ENCODE measurements at places on chromosomes 3 and 15.

DNA sequence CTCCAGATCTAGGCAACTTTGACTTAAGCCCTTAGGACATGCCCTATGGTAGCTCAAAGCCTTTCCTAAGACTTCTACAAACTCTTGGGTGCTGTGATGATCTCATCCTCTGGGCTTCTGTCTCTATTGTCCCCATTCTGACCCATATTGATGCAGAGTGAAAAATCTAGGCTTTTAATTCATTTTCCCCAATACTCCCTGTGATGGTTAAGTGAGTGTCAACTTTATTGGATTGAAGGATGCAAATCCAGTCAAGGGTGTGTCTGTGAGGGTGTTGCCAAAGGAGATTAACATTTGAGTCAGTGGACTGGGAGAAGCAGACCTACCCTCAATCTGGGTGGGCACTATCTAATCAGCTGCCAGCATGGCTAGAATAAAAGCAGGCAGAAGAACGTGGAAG lies 97.3 kb upstream of the NUDT16 start:
- DNase-seq, result no peak

DNA sequence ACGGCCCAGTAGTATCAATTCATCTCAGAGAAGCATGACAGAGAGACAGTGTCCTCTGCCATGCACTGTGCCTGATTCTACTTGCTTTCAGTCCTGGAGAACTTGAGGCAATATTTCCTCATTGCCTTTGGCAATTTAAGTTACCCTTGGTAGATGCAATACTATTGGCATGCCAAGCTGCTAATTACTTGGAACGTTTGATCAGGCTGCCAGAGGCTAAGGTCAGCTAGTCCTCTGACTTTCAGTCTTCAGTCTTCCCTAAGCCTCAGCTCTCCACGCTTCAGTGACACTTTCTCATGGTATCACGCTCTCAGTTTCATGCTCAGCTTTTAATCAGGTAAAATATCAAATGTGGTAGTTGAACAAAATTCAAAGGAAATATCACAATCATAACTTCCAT lies 13.1 kb upstream of the OSBPL11 start:
- no peak for DNase-seq

DNA sequence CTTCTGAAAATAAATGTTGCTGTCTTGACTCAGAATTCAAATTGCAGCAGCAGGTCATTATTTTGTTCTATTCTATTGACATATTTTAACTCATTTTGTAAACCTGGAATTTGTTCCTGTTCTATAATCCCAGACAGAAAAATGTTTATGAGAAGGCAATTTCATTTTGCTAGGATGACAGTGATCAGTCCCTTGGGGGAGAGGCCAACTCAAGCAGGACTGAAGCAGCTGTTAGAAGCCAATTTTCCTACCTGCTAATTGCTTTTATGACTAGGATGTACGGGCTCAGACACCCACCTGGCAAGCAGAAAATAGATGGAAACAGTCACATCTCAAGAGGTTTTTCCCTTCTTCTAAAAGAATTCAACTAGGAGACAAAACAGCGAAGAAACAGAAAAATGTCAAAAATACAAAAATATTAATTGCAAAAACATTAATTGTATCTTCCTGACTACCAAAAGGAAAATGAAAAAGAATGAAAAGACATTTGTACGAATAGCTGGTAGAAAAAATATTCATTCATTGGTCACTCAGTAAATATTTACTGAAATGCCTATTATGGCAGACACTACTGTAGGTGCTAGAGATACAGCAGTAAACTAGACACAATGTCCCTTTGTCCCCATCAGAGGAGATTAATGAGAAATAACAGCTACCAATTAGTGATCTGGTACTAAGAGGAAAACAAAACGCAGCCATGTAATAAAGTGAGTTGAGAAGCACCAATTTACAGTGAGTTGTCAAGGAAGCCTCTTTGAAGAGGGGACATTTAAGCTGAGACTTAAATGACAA lies 73.5 kb downstream of the PEAK1 start:
- DNase-seq, result no peak

DNA sequence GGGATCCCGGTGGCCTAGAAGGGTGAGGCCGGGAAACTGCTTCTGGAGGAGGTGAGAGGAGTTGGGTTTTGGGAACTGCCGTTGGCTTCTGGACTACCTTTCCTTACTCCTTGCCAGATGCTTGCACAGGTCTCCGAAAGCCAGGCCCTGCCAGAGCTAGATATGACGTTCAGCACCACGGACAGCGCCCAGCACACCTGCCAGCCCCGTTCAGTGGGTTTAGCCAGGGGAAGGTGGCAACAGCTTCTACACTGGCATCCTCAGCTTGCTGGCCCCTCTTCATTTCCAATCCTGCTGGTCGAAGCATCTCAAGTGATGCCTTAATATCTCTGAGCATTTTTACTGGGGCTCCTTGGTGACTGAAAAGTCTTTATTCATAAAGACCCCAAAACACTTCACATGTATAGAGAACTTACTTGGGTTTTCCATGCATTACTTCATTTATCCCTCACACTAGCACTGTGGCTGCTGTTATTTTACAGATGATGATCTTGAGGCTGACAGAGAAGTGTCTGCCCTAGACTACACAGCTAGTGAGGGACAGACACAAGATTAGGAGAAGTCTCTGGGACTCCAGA lies 21.9 kb downstream of the HCN4 start:
- DNase-seq, result no peak

DNA sequence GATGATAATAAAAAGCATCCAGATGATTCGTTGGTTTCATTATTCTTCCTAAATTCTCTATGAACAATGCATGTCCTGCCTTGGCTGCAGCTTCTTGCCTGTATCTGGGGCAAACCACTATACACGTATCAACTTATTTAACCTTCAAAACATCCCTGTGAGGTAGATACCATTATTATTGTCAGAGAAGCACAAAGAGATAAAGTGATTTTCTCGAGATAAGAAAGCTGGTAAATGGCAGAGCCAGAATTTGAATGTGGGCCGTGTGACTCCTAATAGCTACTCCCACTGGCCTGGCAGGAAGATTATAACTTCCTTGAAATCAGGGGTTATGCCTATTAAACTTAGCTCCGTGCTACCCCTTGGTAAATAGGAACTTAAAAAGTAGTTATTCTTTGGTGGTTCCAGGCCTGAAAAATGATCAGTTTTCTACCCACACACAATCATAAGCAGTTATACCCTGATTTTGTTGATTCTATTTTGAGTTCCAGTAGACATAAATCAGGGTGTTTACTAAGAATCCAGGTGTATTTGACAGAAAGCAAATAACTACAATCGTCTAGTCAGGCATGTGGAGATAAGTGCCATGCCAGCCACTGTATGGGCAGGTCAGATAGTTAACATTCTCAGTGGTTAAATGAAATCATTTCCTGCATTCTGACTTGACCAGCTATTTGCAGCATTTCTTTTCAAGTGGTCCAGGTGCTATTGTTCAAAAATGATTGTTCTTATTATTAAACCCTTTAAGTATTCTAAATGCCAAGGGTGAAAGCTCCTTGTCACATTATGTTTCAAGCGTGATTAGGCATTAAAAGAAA lies 99.2 kb upstream of the LRRN1 start:
- DNase-seq, result no peak

GRCh38 chr15:80151576-80151975 lies 1.2 kb upstream of the FAH start:
- no peak for DNase-seq

DNA sequence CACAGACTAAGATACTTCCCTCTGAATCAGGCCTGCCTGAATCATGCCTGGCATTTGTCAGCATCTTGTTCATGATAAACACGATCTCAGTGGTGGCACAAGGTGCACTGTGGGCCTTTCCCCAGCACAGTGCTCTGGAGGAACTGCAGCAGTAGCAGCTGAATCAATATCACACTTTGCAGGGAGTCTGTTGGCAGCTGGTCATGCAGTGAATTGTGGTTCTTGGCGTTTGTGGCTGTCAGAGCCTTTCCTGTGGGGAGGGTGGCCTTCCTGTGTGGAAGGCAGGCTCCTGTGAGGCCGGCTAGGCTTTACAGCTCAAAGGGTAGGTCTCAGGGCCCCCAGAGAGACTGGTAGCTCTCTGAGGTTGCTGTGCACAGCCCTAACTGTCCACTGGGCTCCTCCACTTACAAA lies 54.4 kb upstream of the TLE3 start:
- DNase-seq, result no peak

GRCh38 chr3:122892118-122892960 lies 97.5 kb downstream of the SLC49A4 start:
- DNase-seq, result no peak

DNA sequence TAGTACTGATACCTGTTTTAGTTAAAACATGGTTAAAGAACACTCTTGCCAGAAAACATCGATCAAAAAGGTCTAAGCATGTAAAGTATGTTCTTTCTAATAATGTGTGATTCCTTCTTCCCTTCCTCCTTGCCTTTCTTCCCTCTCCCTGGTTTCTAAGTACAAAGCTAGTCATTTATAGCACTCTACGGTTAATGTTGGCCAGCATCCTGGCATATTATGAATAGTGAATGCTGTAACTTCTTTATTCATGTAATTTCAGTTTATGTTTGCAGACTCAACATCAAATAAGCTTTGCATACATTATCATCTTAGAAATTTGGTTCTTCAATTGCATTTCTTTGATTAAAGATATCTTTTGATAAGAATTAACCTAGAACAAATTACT lies 27.1 kb downstream of the P2RY12 start:
- DNase-seq, result no peak

DNA sequence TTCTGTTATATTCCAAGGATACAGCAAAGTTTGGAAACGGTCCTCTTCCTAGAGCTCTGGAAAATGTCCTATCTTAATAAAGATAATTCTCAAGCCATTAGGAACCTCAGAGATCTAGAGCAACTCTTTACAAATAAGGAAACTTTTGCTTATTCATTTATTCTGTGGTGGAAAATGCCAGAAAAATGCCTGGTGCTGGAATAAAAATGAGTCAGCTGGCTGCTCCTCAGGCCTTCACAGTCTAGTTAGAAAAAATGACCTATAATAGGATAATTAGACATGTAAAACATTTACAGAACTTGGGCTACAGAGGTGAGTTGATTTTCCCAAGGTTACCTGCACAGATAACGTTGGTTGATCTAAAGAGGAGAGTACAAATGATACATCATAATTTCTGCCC lies 372.5 kb downstream of the NLGN1 start:
- no peak for DNase-seq

DNA sequence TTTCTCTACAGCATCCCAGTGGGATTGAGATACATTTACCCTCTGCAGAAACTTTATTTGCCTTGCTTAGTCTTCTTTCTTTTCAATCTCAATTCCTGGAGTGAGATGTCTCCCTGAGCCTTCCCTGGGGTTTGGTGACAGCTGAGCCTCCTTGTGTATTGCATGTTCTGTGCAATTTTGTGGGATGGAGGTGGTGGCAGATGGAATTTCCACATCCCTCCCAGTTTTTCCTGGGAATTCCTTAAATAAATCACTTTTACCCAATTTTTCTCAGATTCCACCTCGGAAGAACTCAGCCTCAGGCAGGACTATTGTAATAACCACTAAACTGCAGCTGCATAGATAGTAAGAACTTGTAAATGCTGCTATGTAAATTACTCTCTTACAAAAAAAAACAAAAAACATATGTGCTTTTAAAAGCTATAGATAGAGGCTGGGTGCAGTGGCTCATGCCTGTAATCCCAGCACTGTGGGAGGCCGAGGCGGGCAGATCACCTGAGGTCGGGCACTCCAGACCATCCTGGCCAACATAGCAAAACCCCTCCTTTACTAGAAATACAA lies 88.5 kb upstream of the ABHD17C start:
- no peak for DNase-seq

DNA sequence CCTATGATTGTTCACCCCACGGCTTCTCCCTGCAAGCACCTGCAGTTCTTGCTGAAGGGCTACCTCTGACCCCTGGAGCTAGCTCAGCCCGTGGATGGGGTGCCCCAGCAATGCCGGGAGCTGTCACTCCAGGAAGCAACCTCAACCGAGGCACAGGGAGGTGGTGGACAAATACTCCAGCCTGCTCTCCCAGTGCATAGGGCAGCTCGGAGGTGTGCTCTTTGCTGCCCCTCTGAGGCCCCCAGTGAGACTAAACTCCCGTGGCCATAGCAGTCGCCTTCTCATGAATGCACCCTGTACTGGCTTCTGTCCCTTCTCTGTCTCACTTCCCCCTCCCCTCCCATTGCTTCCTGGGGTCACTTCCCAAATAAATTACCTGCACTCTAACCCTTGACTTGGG lies 48.5 kb downstream of the LINGO1 start:
- DNase-seq, result no peak

- no peak for DNase-seq
Observed at GRCh38 chr15:95149771-95150170, 918.4 kb downstream of the MCTP2 start.

DNA sequence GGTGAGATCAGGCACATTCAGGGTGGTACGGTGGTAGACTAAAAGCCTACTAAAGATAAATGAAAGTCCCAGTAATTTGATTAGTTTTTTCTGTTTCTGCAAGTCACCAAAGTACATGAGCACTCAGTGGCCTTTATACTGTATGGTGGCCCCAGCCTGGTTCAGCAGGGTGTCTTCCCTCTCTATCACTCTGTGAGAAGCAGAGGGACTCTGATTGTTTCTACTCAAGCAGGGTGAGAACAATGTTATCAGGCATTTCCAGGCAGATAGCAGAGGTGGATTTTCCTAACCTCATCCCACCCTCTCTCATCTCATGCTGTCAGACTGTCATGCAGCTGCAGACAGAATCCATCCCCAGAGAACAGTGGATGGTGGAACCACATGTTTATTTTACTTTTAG lies 71.5 kb upstream of the BFSP2 start:
- DNase-seq, result no peak

DNA sequence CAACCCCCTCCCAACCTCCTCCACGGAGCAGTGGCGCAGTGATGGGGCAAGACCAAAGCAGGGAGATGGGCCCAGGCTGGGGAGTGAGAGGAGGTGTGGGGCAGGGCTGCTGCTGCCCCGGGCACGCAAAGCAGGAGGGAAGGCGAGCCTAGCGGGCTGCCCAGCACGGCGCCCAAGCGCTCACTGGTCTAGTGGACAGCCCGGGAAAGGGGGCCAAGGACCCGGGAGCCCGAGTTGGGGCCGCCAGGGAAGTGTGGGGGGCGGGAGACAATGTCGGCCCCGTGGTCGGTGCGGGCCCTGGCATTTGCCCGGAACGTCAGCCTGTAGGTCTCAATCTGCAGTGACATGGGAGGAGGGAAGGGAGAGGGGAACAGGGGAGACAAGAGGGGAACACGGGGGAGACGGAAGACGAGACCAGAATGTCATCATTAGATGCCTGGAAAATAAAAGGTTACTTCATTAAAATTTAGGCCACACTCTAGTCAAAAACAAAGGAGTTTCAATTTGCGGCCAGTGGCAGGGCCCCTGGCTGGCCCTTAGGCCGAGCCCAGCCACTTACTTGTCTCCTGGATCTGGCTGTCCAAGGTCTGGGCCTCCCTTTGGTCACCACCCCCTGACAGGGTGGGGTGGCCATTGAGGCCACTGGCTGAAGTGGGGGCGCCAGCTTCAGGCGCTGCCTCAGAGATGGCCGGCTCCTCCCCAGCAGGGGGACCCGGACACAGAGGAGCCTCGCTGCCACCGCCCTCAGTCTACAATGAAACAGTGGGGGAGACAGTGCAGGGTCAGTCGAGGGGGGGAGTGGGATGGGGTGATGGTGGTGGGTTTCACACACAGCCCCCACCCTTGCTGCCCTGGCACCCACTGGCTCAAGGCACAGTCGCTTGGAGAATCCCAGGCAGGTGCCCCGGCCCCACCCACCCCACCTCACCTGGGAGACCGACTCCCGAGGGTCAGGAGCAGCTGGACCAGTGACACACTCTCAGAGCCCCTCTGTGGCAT lies 50.0 kb downstream of the DHX30 start:
- DNase-seq, result no peak

GRCh38 chr15:40088929-40089755 lies 19.5 kb downstream of the BMF start:
- DNase-seq, result no peak

Data from DMS 273 treated with DMSO at 0.1 percent for 48 hours (cell line).